Stimulated activated CD4-positive, alpha-beta T cell treated with anti-CD3 and anti-CD28 coated beads, TNF-alpha, amount 100 ng/mL, for 1 hour (primary cell): ENCODE measurements at places on chromosomes 12 and 14.

DNA sequence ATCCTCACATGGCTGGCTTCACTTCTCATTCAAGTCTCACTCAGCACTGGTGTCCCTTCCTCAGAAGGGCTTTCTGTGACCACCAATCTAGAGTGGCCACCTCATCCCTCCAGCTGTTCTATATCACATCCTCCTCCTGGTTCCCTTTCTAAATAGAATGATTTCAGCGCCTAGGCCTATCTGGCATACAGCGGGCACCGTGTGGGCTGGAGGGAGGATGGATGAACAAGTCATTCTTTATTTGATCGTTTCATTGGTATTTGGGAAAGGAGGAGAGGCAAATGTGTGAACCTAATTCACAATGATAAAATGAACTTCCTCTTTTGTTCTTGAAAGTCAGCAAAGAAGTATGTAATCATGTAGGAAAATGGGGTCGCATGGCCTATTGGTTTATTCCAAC lies 394.2 kb downstream of the DPF3 start:
- no peak for DNase-seq

- DNase-seq = no peak
These were observed 83.1 kb downstream of the SLC16A7 start for GRCh38 chr12:59678759-59679411.

DNA sequence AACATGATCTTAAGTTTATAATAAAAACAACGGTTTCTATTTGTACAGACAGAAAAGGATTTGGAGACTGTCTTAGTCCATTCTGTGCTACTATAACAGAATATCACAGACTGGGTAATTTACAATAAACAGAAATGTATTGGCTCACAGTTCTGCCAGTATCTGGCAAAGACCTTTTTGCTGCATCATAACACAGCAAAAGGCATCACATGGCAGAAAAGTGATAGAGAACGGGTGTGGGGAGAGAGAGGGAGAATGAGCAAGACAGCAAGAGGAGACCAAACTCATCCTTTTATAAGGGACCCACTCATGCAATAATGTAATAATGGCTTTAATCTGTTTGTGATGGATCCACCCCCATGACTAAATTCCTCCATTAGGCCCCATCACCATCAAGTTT lies 17.0 kb upstream of the NUDT4 start:
- DNase-seq = no peak

GRCh38 chr12:119468296-119468695 lies 125.3 kb upstream of the TMEM233 start:
- no peak for DNase-seq

- no peak for DNase-seq
These were observed 3.3 kb upstream of the SLC4A8 start for GRCh38 chr12:51421266-51421884.

GRCh38 chr14:77409131-77409533 lies 14.2 kb downstream of the NOXRED1 start:
- no peak for DNase-seq

DNA sequence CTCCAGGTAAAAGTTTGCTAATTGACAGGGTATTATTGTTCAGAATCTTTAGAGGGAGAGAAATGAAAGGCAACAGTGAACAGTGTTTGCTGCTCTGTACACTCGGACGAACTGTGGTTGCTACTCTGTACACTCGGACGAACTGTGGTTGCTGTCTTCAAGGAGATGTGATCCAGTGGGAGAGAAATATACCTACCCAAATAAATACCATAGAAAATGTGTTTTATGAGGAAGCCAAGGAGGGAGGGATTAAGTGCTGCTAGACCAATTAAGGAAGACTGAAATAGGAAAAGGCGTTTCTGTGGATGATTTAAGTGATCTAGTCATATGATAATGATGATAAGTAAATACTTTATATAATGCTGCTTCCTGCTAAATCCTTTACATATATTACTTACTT lies 2.7 kb downstream of the STK38L start:
- DNase-seq = no peak

DNA sequence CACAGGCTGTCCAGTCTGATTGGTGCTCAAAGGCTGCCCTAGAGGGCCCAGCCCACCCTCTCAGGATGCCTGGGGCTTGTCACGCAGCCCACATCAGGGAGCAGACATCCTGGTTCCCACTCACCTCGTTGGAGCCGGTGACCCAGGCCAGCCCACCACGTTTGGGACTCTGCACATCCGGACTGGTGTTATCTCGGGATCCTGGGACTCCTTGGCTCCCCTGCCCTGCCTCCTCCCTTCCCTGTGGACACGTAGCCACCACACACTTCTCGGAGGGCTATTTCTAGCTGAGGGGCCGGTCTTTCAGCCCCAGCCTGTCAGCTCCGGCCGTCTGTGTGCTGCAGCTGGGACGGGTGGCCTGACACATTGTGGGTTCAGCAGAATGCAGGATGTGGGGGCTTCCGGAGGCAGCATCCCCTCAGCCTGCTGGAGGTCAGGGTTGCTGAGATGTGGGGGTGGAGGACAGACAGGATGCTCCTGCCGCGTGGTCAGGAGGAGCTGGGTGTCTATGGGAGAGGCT lies 12.8 kb upstream of the FGF23 start:
- DNase-seq = no peak

- DNase-seq = no peak
These were observed 4.3 kb downstream of the GPR132 start for GRCh38 chr14:105060751-105061427.

DNA sequence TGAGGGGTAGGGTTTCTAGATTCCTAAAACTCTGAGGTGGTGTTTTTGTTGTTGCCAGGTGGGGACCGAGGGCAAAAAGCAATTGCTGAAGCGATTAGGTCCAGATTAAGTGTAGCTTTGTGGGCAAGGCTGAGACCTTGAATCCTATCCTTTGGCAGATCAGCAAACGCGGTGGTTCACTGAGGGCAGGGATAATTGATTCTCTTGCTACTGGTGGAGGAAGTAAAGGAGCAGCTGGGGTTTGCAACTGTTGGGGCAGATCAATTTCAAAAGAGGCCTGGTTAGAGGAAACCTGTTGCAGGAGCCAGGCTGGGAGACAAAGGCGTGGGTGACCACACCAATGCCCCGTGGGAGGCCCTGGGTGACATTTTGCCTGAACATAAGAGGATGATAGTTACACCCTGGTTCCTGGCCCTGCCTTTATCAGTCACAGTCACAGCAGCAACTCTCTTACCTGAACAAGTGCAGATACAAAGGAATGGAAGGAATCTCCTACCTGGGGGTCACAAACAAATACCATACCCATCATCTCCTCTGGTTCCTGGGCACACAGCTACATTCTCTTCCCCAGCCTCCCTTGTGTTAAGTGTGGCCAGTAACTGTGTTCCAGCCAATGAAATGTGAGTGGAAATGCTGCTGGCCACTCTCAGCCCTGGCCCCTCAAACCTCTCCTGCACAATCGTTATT lies 43.3 kb upstream of the RASSF3 start:
- DNase-seq = no peak

- DNase-seq = no peak
These were observed 161.2 kb downstream of the TMX1 start for GRCh38 chr14:51401272-51401671.

DNA sequence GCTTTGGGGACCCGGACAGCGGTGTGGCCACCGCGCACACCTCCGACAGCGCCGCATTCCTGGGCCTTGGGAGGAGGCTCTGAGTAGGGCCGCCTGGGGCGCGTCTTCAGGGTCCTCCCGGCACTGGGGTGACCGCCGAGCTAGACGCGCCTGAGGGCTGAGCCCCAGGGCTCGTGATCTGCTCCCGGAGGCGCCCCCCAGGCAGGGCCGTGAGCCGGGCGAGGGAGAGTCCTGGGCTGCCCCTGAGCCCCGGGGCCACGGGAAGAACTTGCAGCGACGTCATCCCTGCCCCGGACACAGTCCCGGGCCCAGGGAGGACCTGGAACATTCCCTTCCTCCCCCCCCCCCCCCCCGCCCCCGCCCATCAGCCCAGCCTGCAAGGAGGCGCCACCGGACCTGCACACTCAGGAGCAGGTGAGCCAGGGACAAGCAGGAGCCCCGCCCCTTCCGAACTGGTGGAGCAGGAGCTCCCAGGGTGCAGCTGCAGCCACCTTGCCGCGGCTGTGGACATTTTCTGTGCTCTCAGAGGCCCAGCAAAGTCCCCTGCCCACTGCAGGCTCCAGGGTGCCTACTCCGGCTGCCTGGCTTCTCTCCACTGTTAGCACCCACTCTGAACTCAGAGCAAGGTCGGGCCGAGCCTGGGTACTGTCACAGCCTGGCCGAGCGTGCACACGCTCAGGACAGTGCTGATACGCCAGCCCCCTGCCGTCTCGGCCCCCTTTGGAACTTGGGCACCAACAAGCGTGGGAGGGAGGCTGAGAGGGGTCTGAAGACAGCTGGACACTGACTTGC lies 50.7 kb downstream of the A2M start:
- no peak for DNase-seq

- no peak for DNase-seq
These were observed 302.0 kb upstream of the SYT1 start for GRCh38 chr12:78562368-78563205.

- DNase-seq = no peak
These were observed 194.1 kb downstream of the ANO6 start for GRCh38 chr12:45409966-45410365.

GRCh38 chr12:95218150-95219133 lies 835 bp downstream of the VEZT start:
- DNase-seq = no peak

GRCh38 chr14:23482823-23483148 lies 13.3 kb downstream of the NGDN start:
- no peak for DNase-seq

GRCh38 chr12:98745578-98746391 lies 100.7 kb downstream of the APAF1 start:
- DNase-seq = no peak

DNA sequence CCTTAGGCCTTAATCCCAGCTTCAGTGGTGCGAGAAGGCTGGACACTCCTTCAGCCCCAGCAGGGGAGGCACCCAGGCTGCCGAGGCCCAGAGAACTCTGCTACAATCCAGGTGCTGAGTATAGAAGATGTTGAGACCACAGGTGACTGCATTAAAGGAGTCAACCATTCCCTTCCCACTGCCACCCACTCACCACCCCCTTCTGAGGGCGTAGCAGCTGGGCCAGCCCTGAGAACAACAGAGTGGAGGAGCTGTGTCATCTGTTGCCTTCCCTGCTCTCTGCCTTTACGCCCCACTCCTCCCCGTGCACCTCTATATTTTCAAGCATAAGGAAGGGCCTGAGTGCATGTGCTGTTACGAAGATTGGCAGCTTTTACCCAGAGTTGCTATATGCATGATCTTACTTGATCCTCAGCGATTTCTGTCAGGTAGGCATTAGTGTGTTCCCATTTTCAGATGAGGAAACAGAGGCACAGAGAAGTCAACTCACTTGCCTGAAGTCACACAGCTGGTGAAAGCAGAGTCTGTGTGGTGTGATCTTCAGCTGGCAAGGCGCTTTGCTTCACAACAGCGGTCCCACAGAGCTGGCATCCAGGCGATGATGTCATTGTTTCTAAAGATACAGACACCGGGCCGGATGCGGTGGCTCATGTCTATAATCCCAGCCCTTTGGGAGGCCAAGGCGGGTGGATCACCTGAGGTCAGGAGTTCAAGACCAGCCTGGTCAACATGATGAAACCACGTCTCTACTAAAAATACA lies 46.7 kb downstream of the RIN3 start:
- no peak for DNase-seq

GRCh38 chr14:62934439-62934838 lies 110.8 kb downstream of the KCNH5 start:
- no peak for DNase-seq

DNA sequence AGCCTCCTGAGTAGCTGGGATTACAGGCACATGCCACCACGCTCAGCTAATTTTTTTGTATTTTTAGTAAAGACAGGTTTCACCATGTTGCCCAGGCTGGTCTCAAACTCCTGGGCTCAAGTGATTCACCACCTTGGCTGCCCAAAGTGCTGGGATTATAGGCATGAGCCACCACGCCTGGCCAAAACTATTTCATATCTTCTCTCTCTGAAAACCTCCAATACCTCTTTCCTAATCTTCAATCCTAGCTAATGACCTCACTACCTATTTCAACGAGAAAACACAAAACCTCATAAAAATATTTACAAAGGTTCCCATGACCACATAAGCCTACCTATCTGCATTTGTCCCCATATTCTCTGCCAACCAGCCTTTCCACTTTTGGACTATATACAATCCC lies 32.3 kb upstream of the ANKS1B start:
- no peak for DNase-seq

- no peak for DNase-seq
These were observed 420.3 kb downstream of the CCDC91 start for GRCh38 chr12:28610401-28611114.

DNA sequence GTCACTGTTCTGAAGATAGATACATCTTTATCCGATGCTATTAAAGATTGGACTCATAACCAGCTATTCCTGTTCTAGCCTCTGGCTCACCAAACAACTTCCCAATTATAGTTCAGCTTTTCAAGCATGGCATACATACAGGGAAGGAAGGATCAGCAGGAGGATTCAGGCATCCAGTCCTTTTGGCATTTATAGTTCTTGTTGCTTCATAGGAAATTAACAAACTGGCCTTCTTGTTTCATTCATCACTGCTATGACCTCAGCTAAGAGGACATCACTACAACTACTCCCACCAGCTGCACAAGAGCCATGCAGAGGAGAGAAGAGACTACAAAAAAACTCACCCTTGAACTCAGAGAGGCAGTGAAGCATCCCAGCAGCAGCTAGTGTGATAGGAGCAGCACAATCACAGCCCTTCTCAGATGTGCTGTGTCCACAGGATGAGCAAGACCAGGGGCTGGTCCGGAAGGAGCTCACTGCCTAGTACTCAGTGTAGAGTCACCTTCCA lies 100.5 kb downstream of the SPTSSA start:
- DNase-seq = no peak

GRCh38 chr12:106551410-106551809 lies 31.4 kb upstream of the RFX4 start:
- DNase-seq = no peak

DNA sequence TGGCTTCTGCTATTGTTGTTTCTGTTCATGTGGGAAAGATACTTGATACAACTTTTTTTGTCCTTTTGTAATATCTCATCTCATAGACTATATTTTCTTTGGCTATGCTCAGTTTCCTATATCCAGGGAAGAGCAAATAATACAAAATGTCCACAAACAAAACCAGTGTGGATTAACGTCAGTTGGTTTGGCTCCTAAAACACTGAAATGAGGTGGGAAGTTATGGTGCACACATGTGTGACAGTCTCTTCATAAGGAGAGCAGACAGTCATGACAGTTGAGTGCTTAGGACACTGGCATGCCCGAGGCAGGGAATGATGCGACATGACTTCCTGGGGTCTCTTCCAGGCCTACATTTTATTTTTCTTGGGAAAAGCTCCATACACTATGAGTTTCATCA lies 27.5 kb downstream of the RHOJ start:
- no peak for DNase-seq
